ENCODE measurements at places on chromosomes 6 and 20.
A peak's percentile ranks its signal among the peaks of the same experiment; 100 is the strongest.

- no peak for DNase-seq
Measured at GRCh38 chr6:156719395-156719719, 57.8 kb upstream of the ARID1B start.

GRCh38 chr6:35082046-35082732, 59.0 kb downstream of the TCP11 start:
- no peak for DNase-seq

DNA sequence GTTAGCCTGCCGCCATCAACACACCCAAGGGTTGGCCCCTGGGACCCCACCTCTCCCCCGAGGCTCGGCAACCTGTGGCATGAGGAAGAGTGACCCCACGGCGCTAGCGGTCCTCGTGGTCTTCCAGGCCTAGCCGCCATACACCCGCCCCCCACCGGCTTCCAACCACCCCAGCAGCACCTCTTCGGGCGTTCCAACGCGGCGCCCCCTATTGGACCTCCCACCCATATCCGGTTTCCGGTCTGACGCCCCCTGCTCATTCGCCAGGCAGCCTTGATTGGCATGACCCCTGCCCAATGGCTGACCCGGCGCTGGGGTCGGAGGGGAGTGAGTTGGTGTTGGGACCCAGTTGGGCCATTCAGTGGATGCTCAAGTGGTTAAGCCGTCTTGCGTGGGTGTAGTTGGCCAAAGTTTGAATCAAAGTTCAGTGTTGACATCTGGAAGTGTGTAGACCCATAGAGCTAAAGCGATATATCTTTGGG, at the start of gene GNAS-AS1:
GNAS-AS1 (minus strand) TSS at position 210 of the 482 bp plus-strand sequence.
- peak; percentile 55 for DNase-seq

DNA sequence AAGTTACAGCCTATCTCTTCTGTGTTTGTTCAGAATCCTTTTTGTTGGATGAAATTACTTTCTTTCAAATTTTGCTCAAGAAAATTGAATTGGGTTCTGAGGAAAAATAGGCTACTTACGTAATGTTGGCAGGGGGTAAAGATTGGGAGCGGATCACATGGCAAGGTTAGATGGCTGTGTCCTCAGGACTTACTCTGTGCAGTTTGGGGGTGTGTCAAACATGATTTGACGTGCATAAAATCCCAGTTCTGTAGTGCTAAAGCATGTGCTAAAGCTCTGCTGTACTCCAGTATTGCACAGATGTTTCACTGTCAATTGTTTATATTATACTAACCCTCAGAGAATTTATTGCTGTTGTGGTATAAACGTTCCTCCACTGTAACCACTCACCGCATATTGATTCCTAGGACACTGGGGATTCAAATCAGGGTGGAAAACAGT, 2.6 kb downstream of the NT5E start:
- DNase-seq: peak; percentile 49

DNA sequence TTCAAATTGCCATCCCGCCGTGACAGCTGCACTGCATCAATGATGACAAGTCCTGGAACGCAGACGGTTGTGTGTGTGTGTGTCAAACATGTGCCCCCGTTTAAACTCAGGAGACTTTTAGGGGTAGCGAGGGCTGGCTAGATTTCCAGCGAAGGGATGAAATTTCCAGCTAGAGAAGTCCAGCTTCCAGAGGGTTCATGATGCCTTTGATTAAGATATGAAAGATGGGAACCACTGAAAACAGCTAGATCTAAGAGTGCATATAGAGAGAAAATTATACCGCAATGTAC, 644 bp downstream of the KIZ start:
- no peak for DNase-seq

- no peak for DNase-seq
Measured at GRCh38 chr6:134374491-134375219, 56.7 kb upstream of the SGK1 start.

- DNase-seq: no peak
Measured at GRCh38 chr6:21947731-21948386, 349.0 kb downstream of the PRL start.

DNA sequence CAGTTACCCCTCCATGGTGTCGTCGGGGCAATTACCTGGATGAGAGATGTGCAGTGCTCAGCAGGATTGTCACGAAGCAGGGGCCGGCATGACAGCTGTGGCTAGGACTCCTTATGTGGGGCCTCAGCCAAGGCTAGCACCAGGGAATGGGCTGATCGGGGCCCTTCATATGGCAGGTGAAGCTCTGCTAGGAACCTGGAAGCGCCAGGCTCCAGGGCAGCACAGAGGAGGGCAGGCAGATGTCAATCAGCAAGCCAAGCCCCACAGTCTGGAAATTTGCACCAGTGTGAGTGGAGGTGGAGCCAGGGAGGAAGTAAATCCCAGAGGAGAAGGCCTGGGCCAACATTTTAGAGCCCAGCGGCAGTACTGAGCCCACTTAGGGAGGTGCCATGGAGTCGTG, 21.2 kb downstream of the SYNDIG1 start:
- DNase-seq: no peak

- DNase-seq: no peak
Measured at GRCh38 chr6:156191895-156192294, 585.3 kb upstream of the ARID1B start.

GRCh38 chr20:10843146-10843711, 169.4 kb upstream of the JAG1 start:
- no peak for DNase-seq

DNA sequence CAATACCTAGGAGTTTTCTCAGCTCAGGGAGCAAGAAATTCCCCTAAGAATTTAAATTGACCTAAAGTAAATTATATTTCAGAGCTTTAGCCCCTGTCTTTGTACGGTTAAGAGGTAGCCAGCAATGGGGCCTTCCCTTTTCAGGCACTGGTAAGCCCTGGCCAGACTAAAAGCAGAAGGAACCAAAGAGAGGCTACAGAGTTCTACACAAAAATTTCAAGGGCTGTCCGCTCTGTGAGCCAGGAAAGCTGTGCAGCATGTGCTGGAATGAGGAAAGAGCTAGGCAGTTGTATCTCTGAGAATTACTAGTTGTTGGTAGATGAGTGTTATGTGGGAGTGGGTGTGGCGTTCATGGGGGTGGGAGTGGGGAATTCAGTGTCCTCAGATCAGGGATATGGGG, 96.3 kb upstream of the MAFB start:
- DNase-seq: no peak

GRCh38 chr6:4281341-4282293, 146.2 kb upstream of the ECI2 start:
- no peak for DNase-seq

DNA sequence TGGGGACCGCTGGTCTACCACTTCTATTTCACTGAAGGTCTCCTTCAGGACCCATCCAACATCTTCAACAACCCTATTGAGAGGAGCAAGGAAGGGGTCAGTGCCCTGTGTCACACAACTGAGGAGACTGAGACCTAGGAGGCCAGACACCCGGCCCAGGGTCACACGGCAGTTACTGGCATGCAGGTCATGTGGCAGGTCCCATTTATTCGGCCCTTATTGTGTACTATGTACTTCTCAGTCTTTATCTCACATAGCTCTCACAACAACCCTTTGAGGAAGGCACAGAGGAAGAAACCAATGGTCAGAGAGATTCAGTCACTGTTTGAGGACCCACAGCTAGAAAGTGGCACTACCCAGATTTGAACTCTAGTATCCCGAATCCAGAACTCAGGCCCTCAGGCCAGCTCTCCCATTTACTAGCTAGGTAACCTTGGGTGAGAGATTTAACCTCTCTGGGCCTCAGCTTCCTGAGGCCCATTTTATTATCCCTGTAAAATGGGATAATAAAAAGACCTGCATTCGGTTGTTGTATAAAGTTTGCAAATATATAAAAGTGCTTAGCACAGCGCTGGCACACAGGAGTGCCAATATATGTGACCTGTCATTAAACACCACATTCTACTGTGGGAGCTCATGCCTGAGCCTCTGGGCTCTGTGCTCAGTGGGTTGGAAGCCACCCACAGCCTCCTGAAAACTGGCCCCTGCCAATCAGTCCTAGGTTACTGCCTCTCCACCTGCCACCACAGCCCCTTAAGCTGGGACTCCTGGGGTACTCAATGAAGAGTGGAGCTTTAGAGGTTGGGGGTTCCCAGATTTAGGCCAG, 15.8 kb downstream of the TFEB start:
- no peak for DNase-seq

GRCh38 chr20:59776059-59776603, 157.3 kb downstream of the SYCP2 start:
- DNase-seq: no peak

DNA sequence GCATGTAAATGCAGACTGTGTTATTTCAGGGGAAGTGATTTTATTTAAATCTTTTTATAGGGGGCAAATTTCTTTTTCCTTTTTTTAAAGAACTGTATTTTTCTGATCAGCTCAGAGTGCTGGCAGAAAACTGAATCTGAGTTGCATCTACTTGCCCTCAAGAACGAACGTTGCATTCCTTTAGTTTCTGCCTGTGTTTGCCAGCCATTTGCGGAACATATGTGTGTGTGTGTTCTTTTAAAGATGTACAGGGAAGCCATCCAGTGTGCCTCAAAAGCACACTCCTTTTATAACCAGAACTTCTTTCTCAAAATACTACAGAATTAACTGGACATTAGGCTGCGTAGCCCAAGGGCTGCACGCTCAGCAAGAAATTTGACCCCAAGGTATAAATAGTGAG, 25.8 kb upstream of the INSM1 start:
- no peak for DNase-seq

GRCh38 chr20:2280082-2280481, 15.7 kb upstream of the TGM3 start:
- DNase-seq: no peak

- no peak for DNase-seq
Measured at GRCh38 chr6:127031511-127031910, 87.0 kb upstream of the RSPO3 start.

DNA sequence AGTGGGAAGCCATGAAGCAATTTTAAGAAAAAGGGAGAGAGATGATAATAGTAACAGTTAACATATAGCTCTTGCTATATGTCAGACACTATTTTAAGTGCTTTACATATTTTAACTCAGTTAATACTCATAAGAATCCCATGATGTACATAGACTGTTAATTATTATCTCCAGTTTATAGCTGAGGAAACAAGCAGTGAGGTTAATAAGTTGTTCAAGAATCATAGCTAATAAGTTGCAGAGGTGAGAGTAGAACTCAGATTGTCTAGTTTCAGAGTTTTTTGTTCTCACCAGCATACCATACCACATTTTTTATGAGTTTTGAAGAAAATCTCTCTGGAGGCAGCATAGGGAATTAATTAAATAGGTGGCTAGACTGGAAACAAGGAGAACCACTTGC, 144.6 kb upstream of the MMS22L start:
- DNase-seq: no peak

DNA sequence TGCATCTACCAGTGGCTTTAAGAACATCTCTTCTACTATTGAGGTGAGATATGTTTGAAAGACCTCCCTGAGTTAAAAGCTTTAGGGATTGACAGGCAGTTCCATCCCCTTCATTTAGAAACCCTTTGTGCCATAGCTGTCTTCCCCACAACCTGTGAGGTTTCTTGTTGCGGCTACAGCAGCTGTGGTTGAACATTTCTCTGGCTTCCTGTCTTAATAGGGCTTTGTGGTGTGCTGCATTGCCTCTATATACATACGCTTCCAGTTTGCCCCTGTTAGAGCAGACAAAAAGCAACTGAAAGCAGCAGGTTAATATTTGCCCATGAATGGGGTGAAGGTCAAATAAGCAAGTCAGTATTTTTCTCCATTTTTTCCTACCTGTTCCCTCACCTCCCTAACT, 210.2 kb downstream of the TMEM200A start:
- no peak for DNase-seq

- no peak for DNase-seq
Measured at GRCh38 chr20:61960836-61961235, 104.8 kb downstream of the TAF4 start.

GRCh38 chr6:162963861-162964260, 236.1 kb downstream of the PACRG start:
- DNase-seq: no peak

- DNase-seq: no peak
Measured at GRCh38 chr20:36035745-36036144, 67.4 kb downstream of the CNBD2 start.

- DNase-seq: no peak
Measured at GRCh38 chr6:144131248-144131709, 19.0 kb upstream of the STX11 start.

GRCh38 chr6:130593200-130593599, 227.4 kb downstream of the TMEM200A start:
- no peak for DNase-seq

DNA sequence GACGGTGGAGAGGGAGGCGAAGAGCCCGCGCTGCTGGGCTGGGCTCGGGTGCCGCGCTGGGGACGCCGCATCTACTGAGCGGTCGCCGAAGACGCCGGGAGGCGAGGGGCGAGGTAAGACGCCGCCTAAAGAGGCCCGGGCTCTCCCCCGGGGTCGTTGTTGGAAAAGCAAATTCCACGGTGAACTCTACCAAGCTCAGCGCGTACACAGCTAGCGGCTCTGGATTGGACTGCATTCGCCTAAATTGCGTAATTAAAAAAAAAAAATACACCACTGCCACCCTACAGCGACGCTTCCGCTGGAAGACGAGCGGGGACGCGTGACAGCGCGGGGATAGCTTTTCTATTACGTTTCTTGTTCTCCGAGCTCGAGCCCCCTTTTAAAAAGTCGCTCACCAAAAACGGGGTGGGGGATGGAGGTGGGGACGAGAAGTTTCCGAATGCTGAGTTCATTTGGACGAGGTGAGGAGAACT, 92.0 kb upstream of the PRDM1 start:
- DNase-seq: peak; percentile 39

DNA sequence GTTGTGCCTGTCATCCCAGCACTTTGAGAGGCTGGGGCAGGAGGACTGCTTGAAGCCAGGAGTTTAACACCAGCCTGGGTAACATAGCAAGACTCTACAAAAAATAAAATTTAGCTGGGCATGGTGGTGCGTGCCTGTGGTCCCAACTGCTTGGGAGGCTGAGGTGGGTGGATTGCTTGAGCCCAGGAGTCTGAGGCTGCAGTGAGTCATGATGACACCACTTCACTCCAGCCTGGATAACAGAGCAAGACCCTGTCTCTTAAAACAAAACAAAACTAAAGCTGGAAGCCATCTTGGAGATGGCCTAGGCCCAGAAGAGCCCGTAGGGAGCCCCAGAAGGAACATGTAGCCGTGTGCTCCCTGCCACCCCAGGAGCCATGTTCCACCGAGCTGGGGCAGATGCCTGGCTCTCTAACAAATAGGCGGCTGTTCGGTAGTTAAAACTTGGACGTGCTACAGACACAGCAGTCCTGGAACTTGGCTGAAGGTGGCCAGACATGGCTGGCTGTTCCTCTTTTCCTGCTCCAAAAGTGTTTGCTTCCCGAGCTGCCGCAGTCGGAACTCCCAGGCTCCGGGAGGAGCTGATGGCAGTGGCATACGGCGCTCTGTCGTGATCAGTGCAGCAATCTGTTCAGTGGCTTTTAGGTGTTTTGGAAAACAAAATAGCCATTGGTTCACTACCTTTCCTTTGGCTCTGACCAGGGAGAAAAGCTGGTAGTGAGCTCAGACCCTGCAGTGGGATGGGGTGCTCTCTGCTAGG, 37.0 kb downstream of the DYNLT1 start:
- DNase-seq: no peak

- DNase-seq: peak; percentile 67
Measured at GRCh38 chr6:158772851-158773371, 46.3 kb downstream of the EZR start.

- no peak for DNase-seq
Measured at GRCh38 chr6:75213112-75213511, 7.3 kb upstream of the COL12A1 start.

- DNase-seq: no peak
Measured at GRCh38 chr6:7909323-7910276, 988 bp downstream of the TXNDC5 start.

Measured in GM04503 (cell line).